SJSA1 (cell line): ENCODE measurements at places on chromosomes 1 and 21. TPM values are rescaled to one million over a fixed set of nuclear protein-coding genes. Genes with fewer than 3 reads are reported as not detected.

NPR1 gene
- total RNA-seq = 0.05 TPM in 1 of 2 replicates, not detected in the other

ZMYM1 gene
- total RNA-seq = 12.6 and 25.3 TPM in 2 replicates

RGL1 gene
- total RNA-seq = 23.2 and 28.2 TPM in 2 replicates

LRRC39 gene
- 0.13 TPM in 1 of 2 replicates, not detected in the other for total RNA-seq

CITED4 gene
- 1.2 and 4.8 TPM in 2 replicates for total RNA-seq

KMO gene
- 0.08 TPM in 1 of 2 replicates, not detected in the other for total RNA-seq

RPL11 gene
- 1,018 and 1,165 TPM in 2 replicates for total RNA-seq

TEDDM1 gene
- total RNA-seq = not detected in 2 replicates

TMEM39B gene
- total RNA-seq = 2.9 and 5.8 TPM in 2 replicates

LHX4 gene
- 4.6 and 6.4 TPM in 2 replicates for total RNA-seq

ANKRD45 gene
- not detected in 2 replicates for total RNA-seq

CFHR1 gene
- not detected in 2 replicates for total RNA-seq

BSND gene
- not detected in 2 replicates for total RNA-seq

TNFAIP8L2 gene
- total RNA-seq = not detected in 2 replicates

CGN gene
- 0.26 and 1.2 TPM in 2 replicates for total RNA-seq

FLG gene
- 0.05 and 0.06 TPM in 2 replicates for total RNA-seq

AUNIP gene
- total RNA-seq = 5.9 and 9.5 TPM in 2 replicates

ADAMTS5 gene
- total RNA-seq = 0.06 and 1.1 TPM in 2 replicates

FCRL6 gene
- total RNA-seq = not detected in 2 replicates

HES4 gene
- 55.3 and 68.7 TPM in 2 replicates for total RNA-seq

CCDC27 gene
- not detected in 2 replicates for total RNA-seq

KRTAP27-1 gene
- not detected in 2 replicates for total RNA-seq

SLC2A5 gene
- not detected in 2 replicates for total RNA-seq

HSD3B2 gene
- not detected in 2 replicates for total RNA-seq

OPRD1 gene
- total RNA-seq = 0.03 and 0.05 TPM in 2 replicates

SPATA17 gene
- total RNA-seq = 0.29 TPM in 1 of 2 replicates, not detected in the other

TGFBR3 gene
- total RNA-seq = 8.8 and 15.2 TPM in 2 replicates

NBPF14 gene
- total RNA-seq = 25.5 and 34.7 TPM in 2 replicates

S100A16 gene
- total RNA-seq = 38.8 and 39.8 TPM in 2 replicates

MFN2 gene
- total RNA-seq = 53.6 and 54.8 TPM in 2 replicates

LPAR3 gene
- total RNA-seq = 0.28 TPM in 1 of 2 replicates, not detected in the other

UTS2 gene
- total RNA-seq = not detected in 2 replicates

CHAF1B gene
- total RNA-seq = 12.1 and 16.6 TPM in 2 replicates

UBXN10 gene
- total RNA-seq = not detected in 2 replicates

PLPPR4 gene
- 5.8 and 10.3 TPM in 2 replicates for total RNA-seq

TMEM234 gene
- total RNA-seq = 9.2 and 13.5 TPM in 2 replicates

HCN3 gene
- total RNA-seq = 0.97 and 2.5 TPM in 2 replicates

CRP gene
- total RNA-seq = not detected in 2 replicates

IVNS1ABP gene
- 89.2 and 93.9 TPM in 2 replicates for total RNA-seq

NEXN gene
- 31.4 and 36.0 TPM in 2 replicates for total RNA-seq

TMEM52 gene
- total RNA-seq = 0.87 TPM in 1 of 2 replicates, not detected in the other
